Kidney (tissue), 22 donors: ENCODE measurements at places on chromosomes 5 and 9. TPM values are rescaled to one million over a fixed set of nuclear protein-coding genes. Genes with fewer than 3 reads are reported as not detected.

- H3K4me3 ChIP-seq: no peak overlapping the region
- H3K4me1 ChIP-seq: peaks cover 3% of the 10 kb centered on the region
- H3K36me3 ChIP-seq: peaks cover 3% of the 10 kb centered on the region
- no peak for DNase-seq
- no peaks in the 10 kb centered on the region for H3K27me3 ChIP-seq
- H3K27ac ChIP-seq: no peak overlapping the region
Measured at GRCh38 chr5:112914584-112914983, 7.4 kb downstream of the REEP5 start.

DNA sequence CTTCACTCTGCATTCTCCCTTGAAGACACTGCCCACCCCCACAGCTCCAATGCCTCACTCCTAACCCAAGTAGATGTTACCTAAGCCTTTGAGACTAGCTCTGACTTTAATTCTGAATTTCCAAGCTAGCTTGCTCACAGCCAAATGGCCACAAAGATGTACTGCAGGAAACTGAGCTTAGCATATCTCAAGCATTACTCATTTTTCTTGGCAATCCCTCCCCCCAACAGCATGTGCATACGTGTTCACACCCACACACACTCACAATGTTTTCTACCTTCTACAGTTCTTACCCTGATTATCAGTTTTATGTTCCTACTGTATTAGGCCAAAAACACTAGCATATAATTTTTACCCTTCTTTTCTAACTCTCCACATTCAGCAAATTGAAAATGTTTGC is 13.7 kb upstream of the GRIA1 start:
- H3K27ac ChIP-seq: no peak overlapping the region
- DNase-seq: no peak
- H3K27me3 ChIP-seq: no peaks in the 10 kb centered on the region

DNA sequence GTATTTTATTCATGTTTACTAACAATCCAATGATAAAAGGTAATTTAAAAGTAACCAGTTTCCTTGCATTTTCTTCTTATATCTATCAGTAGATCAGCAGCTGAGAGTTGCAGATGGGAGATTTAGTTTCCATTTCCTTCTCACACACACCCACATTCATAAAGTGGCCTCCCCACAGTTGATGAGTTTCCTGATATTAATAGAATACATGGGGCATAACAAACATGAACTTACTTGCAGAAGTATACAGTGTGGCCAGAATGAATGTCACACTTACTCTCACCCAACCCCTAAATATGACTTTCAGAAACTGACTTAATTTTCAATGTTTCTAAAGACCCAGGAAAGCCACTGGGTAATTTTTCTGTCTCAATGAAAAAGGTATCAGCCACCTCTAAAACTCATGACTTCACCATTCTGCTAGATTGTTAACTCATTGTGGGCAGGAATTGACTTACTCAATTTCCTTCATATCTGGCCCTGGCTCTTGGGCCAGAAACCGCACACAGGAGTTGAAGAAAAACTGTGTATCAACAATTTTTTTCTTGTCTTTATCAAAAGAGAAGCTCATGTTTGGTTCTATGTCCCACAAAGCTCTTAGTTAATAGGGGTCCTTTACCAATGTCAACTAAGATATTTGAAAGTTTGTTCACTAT is 63.5 kb upstream of the OSMR start:
- no peak for DNase-seq
- H3K27me3 ChIP-seq: no peaks in the 10 kb centered on the region
- peaks cover 7% of the 10 kb centered on the region for H3K4me1 ChIP-seq
- H3K27ac ChIP-seq: no peak overlapping the region
- no peak overlapping the region for H3K4me3 ChIP-seq

DNA sequence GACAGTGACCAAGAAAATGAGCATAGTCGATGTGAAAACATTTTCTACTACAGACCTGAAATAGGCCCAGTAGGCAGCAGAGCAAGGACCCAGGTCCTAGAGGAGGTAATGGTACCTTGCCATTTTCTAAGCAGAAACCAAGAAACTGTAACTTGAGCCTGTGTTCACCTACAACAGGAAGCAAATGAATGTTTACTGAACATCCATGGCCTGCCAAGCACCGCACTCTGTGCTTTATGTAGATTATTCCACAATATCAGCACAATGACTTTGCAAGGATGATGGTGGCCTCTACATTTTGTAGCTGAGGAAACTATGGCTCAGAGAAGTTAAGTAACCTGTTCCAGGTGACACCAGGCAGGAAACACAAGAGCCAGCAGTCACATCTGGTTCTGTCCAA is 215.3 kb downstream of the SPOCK1 start:
- no peaks in the 10 kb centered on the region for H3K27me3 ChIP-seq
- no peak overlapping the region for H3K27ac ChIP-seq
- no peak overlapping the region for H3K4me3 ChIP-seq
- DNase-seq: no peak
- H3K4me1 ChIP-seq: no peaks in the 10 kb centered on the region

Gene SERF1A
- total RNA-seq: 8.6 TPM

Gene TPPP
- total RNA-seq: 6.9 TPM

Gene ERGIC1
- total RNA-seq: 183 TPM
